Psoas muscle (tissue), 8 donors: ENCODE measurements at places on chromosomes 7 and 10. TPM values are rescaled to one million over a fixed set of nuclear protein-coding genes. Genes with fewer than 3 reads are reported as not detected.

Gene FAM171A1
- 5.0 TPM for total RNA-seq

Gene KCND2
- total RNA-seq, result 1.3 TPM

Gene CDH23
- 2.0 TPM for total RNA-seq

GRCh38 chr7:596819-597182, 77.2 kb upstream of the PDGFA start:
- no peak overlapping the region for H3K27ac ChIP-seq
- H3K27me3 ChIP-seq, result no peaks in the 10 kb centered on the region
- H3K4me1 ChIP-seq, result no peaks in the 10 kb centered on the region
- no peak overlapping the region for H3K4me3 ChIP-seq
- H3K36me3 ChIP-seq, result no peaks in the 10 kb centered on the region
- DNase-seq, result no peak

GRCh38 chr7:1597066-1597760, 27.4 kb upstream of the PSMG3 start:
- H3K4me1 ChIP-seq, result no peaks in the 10 kb centered on the region
- H3K27me3 ChIP-seq, result peaks cover 21% of the 10 kb centered on the region
- DNase-seq, result no peak
- no peak overlapping the region for H3K4me3 ChIP-seq

DNA sequence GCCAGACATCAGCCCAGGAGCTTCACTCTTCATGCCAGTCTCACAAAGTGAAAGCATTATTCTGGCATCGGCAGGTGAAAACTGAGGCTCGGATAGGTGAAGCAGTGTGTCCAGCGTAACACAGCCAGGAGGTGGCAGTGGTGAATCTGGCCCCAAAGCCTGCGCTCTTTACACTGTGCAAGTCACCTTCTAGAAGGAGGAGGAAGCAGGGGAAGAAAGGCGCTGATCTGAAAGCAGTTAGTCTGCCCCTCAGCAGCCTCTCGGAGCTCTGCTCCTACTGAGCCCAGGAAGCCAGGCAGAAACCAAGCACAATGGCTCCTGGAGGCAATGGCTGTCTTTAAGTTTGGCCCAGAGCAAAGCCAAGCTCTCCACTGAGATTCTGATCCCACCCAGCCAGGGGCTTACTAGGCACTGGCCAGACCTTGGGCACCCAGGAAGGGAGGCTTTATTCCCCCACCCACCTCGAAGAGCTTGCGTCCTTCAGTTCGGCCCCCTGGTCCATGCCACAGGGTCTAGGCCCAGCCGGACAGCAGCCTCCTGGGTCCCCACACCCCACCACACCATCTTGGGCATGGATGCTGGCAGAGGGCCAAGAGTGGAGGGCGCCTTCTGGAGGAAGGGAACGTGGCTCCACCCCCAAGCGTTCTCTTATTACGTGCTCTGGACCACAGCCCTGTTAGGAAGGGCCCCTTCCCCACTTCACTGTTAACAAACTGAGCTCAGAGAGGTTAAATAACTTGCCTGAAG, 104.5 kb downstream of the GRID1 start:
- no peak for DNase-seq
- H3K4me3 ChIP-seq, result peak overlapping the region; percentile 25
- H3K4me1 ChIP-seq, result peaks cover 5% of the 10 kb centered on the region
- H3K27ac ChIP-seq, result no peak overlapping the region
- peaks cover 4% of the 10 kb centered on the region for H3K27me3 ChIP-seq
- no peaks in the 10 kb centered on the region for H3K36me3 ChIP-seq
